ENCODE measurements at places on chromosomes 12 and 14. TPM values are rescaled to one million over a fixed set of nuclear protein-coding genes. Genes with fewer than 3 reads are reported as not detected.

GRCh38 chr12:109760031-109760929 is 46.7 kb downstream of the FAM222A start:
- no peaks in the 10 kb centered on the region for H3K36me3 ChIP-seq
- H3K27ac ChIP-seq = no peak overlapping the region
- H3K27me3 ChIP-seq = no peaks in the 10 kb centered on the region
- H3K4me1 ChIP-seq = no peaks in the 10 kb centered on the region

GRCh38 chr12:84166812-84167211 is 745.8 kb downstream of the SLC6A15 start:
- no peaks in the 10 kb centered on the region for H3K4me1 ChIP-seq
- no peak overlapping the region for H3K27ac ChIP-seq
- H3K36me3 ChIP-seq = no peaks in the 10 kb centered on the region
- H3K27me3 ChIP-seq = no peaks in the 10 kb centered on the region
- no peak for DNase-seq

DNA sequence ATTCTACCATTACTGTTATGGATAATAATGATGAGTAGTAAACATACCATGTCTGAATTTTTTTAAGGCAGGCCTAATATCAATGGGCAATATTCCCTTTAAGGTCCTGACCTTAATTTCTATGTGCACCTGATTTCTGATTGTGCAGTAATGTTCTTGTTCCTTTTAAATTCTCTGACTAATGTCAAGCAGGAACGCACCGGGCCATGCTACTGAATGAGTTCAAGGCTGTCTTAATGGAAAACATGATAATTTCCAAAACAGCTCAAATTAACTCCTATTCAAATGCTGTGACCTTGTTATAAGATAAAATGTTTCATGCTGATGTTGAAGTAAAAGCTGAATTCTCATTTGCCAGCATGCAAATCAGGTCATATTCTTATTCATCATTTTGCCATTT is 6.8 kb downstream of the TAS2R46 start:
- H3K4me1 ChIP-seq = no peaks in the 10 kb centered on the region
- H3K4me3 ChIP-seq = no peak overlapping the region
- no peak overlapping the region for H3K27ac ChIP-seq
- no peak for DNase-seq
- no peaks in the 10 kb centered on the region for H3K27me3 ChIP-seq
- no peaks in the 10 kb centered on the region for H3K36me3 ChIP-seq

GRCh38 chr14:99563749-99564129 is 40.3 kb downstream of the CCDC85C start:
- H3K27me3 ChIP-seq = no peaks in the 10 kb centered on the region
- no peak overlapping the region for H3K4me3 ChIP-seq
- DNase-seq = no peak
- peaks cover 70% of the 10 kb centered on the region for H3K4me1 ChIP-seq
- no peaks in the 10 kb centered on the region for H3K36me3 ChIP-seq

The SCFD1 gene
- total RNA-seq = 90.4 TPM

Measured in hepatocyte (in vitro differentiated cells).